Lower lobe of right lung (tissue), 2 donors: ENCODE measurements at places on chromosomes 7 and 10. TPM values are rescaled to one million over a fixed set of nuclear protein-coding genes. Genes with fewer than 3 reads are reported as not detected.

GRCh38 chr10:121764233-121764942 is 163.4 kb downstream of the ATE1 start:
- no peak overlapping the region for H3K27ac ChIP-seq
- H3K36me3 ChIP-seq = no peaks in the 10 kb centered on the region
- H3K4me3 ChIP-seq = no peak overlapping the region
- H3K27me3 ChIP-seq = no peaks in the 10 kb centered on the region

Gene PSD
- 5.3 TPM for total RNA-seq

DNA sequence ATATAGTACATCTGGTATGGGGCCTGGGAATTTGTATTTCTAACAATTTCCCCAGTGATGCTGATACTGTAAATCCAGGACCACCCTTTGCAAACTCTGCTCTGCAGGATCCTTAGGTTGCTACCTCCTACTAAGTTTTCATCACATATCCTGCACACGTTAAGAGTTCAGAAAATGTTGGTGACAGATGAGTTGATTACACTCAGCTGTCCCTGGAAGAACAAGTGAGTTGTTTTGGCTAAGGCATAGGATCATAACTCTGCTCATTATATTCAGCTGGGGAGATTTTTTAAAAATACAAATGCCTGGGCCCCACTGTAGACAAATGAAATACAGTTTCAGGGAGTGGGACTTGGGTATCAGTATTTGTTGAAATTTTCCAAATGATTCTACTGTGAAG is 274.6 kb upstream of the HABP2 start:
- no peak for DNase-seq
- H3K36me3 ChIP-seq = no peaks in the 10 kb centered on the region
- peaks cover 10% of the 10 kb centered on the region for H3K4me1 ChIP-seq
- H3K27ac ChIP-seq = no peak overlapping the region
- no peaks in the 10 kb centered on the region for H3K27me3 ChIP-seq
- H3K4me3 ChIP-seq = no peak overlapping the region

DNA sequence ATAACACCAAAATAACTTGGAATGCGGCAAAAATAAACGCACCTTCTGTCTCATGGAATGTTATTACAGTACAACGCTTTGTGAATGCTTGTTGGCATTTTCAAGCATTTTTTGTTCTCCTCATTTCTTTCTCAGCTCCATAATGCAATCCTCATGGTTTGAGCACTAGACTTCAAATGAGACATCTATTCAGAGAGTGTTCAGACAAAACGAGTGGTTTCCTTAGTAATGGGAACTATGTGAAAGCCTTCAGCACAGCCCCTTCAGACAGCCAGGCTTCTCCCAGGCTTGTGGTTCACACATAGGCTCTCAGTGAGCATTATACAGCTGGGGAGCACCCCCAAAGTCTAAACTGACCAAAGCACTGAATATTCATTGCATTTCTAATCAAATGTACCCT is 8.6 kb upstream of the LRRN3 start:
- H3K4me3 ChIP-seq = no peak overlapping the region
- H3K36me3 ChIP-seq = no peaks in the 10 kb centered on the region
- no peak for DNase-seq
- peaks cover 6% of the 10 kb centered on the region for H3K4me1 ChIP-seq
- no peaks in the 10 kb centered on the region for H3K27me3 ChIP-seq
- H3K27ac ChIP-seq = peak overlapping the region; percentile 12

DNA sequence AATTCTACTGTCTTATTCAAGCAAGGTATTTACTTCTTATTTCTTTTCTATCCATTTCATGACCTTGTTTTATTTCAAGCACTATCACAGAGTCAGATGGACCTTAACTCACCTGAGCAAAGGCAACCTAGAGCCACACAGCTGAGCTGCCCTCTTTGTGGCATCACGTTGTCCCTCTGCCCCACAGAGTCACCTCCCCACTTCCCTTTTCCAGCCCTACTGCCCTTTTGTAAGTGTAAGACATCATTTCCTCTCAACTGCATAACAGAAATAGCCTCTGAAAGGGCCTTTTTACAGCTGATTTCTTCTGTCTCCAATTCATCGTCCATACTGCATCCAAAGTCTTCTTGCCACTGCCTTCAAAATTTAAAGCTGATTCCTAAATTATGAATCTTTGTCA is 946.0 kb downstream of the NRG3 start:
- no peaks in the 10 kb centered on the region for H3K36me3 ChIP-seq
- H3K27me3 ChIP-seq = no peaks in the 10 kb centered on the region
- no peak for DNase-seq
- H3K4me3 ChIP-seq = no peak overlapping the region

DNA sequence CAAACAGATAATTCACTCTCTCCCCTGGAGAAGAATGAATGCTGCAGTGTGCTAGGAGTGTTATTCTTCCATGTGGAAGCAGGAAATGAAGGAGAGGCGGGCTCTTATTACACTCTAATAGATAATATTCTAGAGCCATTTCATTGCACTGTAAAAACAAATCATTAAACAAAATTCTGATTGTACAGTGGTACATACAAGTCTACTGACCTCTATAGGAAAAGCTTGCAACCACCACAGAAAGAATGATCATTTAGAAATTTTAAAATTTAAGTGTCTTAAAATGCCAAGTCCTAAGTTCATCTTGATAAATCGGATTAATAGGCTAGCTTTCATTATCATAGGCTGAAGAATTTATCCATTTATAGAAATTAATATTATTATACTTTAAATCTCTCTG is 960.3 kb upstream of the LRRN3 start:
- no peak overlapping the region for H3K27ac ChIP-seq
- no peaks in the 10 kb centered on the region for H3K27me3 ChIP-seq
- no peak for DNase-seq
- H3K4me1 ChIP-seq = no peaks in the 10 kb centered on the region
- H3K4me3 ChIP-seq = no peak overlapping the region
